Gastrocnemius medialis (tissue), 4 donors: ENCODE measurements at places on chromosomes 7 and 10.

DNA sequence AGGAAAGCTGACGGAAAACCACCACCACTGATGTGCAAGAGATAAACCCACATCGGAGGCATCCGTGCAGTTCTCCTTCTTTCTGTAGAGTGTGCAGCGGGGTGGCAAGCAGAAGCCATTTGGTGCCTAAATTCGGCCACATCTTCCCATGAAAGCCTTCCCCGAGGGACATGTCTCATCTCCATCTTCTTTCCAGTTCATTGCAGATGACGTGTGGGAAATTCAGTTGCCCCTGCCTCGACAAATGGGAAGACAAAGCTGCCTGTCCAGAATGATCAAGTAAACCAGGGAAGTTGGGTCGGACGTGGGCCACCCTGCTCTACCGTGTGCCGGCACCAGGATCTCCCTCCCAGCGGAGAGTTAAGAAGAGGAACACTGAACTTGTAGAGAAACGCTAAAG is 14.5 kb downstream of the BEND7 start:
- DNase-seq = no peak

DNA sequence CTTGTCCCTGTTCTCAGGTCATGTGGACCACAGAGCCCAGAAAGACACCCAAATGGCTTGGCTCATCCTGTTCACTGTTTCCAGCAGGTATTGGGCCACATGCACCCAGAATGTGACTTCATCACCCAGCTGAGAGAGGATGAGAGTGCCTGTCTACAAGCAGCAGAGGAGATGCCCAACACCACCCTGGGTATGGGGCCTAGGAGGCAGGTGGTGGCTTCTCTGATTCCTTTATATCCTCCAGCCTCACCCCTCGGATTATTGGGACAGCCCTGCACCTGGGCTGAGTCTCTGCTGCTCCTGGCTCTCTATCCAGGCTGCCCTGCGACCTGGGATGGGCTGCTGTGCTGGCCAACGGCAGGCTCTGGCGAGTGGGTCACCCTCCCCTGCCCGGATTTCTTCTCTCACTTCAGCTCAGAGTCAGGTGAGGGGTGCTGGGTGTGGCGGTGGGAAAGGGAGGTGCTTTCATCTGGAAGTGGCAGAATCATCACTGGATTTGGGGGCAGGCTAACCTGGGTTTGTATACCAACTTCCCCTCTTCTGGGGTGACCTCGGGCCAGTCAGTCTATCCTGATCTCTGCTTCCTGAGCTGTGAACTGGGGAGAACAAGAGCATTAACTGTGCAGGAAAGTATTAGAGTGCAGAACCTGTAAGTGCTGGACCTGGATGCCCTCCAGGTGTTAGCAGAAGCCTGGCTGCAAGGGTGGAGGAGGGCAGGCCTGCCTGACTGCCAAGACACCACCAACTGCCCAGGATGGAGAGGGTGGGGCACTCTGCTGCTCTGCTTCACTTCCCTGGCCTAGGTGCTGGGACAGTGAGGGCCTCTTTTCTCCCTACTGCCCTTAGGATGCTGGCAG is 5.2 kb downstream of the GHRHR start:
- DNase-seq = no peak

DNA sequence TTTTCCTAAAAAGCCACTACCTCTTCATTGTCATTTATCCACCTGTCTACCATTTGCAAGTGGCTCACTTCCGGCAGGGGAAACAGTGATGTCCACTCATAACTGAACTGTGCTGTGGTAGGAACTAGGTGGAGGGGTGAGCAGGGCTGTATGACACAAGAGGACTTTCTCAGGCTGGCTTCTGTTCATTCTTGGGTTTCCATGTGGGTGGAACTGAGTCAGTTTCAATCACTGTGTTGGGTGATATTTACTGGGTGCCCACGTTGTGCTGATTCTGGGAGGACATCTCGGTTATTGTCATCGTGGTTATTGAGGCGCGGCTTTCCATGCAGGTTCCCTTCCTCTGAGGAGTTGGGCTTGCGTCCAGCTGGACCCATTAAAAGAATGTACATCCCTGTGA is 38.8 kb downstream of the RAMP3 start:
- no peak for DNase-seq

DNA sequence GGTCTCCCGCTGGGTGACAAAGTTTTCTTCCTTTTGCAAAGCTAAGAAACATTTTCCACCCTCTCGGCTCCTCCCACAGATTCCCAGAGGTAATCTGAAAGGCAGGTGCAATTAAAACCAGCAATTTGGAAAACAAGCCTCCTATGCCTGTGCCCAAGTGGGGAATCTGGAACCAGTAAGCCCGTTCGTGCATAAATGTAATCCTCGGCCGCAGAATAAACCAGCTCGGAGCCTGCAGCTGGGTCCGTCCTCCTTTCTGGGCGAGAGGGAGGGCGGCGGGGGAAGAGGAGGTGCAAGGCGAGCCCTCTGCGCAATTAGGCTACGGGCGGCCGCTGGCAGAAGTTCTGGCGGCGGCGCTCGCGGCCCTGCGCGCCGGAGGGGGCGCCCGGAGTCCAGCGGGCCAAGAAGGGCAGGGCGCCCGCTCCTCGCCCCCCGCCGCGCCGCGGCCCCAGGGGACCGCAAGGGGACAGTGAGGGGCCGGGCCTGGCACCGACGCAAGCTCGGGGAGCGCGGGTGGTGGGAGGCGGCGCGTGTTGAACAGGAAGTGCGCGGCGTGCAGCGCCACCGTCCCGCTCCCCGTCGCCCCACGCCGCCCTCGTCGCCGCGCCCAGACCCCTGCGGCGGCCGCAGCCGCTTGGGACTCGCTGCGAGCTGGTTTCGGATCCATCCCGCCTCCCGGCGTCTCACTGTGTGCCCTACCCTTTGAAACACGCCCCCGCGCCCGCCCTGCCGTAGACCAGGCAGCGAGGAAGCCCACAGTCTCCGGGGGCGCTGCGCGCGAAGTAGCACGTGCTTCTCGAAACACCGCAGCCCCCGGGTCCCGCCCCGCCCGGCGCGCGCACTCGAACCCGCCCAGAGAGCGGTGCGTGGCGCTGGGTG is at the start of gene PRKAG2:
PRKAG2 (minus strand) TSS at position 217 of the 879 bp plus-strand sequence. CDS start 495 bp downstream, outside the sequence.
- peak; percentile 55 for DNase-seq

- DNase-seq = no peak
Measured at GRCh38 chr7:2689951-2690705, 2.1 kb downstream of the AMZ1 start.
